ENCODE measurements at places on chromosomes 12 and 14.

- no peak for DNase-seq
Measured at GRCh38 chr14:73369428-73369827, 88.9 kb downstream of the NUMB start.

DNA sequence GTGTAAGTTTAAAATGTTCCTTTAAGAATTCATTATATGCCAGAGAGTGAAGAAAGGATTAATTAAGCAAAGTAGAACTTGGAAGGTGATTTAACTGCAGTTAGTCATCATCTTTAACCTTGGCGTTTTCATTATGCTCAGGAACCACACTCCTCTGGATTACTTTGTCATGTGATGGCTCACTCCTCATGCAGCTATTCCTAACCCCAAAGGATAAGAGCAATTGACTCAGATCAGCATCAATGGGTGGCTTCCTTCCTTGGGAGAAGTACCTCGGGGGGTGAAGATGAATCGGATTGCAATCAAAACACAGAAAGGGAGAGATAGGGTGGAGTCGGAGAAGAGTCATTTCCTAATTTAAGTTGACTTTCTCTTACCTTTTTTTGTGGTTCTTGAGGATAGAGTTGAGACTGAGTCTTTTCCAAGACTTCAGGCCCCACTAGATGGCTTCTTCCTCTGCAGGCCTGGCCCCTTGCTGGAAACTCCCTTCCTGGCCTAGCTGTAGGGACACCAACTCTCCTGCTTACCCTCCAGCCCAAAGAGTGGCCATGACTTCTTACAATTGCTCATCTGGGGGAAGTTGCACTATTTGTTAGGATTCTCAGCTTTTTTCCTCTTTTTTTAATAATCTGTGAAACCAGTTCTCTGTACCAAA, 238.6 kb upstream of the DDHD1 start:
- no peak for DNase-seq

DNA sequence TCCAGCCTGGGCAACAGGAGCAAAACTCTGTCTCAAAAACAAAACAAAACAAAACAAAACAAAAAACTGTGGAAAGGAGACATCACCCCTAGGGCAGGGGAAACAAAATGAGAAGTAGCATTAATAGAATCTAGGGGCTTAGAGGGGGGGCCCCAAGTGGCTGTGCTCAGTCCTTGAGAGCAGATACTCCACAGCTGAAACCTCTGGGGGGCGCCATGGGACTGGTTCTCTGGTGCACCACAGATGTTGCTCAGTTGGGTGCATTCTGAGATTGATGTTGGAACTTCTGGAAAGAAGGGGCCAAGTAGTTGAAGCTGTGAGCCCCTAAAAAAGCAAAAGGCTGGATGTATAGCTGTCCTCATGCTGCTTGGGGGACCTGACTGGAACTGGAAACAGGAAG, 11.8 kb upstream of the SYNE2 start:
- peak; percentile 28 for DNase-seq

GRCh38 chr14:54700717-54701116, 133.8 kb downstream of the SAMD4A start:
- no peak for DNase-seq

DNA sequence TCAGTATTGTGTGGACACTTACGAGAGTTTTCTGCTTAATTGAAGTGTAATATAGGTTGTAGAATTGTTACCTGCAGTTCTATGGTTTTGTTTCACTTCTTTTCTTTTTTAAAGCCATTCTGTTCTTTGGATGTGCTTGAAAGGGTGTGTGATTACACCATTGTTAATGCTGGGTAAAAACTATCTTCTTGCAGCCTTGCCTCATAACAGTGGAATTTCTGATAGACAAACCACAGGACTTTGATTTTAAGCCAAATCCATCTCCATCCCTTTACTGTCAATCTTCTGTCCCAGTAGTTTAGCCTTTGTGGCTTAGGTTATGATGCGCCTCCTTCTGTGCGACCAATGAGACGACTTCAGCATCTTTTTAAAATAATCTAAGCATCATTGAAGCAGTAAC, 182.3 kb downstream of the PELI2 start:
- DNase-seq, result no peak

GRCh38 chr12:131497966-131498365, 212.9 kb upstream of the SFSWAP start:
- no peak for DNase-seq

DNA sequence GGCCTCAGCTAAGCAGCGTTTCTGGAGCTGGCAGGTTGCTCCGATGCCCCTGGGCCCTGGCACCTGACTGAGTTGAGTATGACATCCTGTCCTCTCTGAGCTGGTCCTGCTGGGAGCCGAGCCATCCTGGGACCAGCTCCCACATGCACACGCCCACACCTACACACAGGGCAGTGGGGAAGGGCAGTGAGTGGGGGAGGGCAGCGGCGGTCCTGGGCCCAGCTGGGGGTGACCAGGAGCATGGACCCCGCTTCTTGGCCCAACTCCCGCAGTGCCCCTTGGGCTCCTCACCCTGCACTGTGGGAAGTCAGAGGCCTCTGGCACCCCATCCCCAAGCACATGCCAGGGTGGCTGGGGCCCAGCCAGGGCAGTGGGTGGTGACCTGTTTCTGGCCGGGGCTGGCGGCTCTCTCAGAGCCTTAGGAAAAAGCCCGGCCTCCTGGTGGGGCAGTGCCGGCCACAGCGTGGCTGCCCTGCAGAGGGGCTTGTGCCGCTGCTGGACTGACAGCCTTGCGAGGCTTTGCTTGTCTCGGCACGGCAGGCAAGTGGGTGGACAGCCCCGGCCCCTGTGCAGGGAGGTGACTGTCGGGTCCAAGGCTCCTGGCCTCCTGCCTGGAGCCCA, 5.9 kb upstream of the CRIP2 start:
- no peak for DNase-seq

DNA sequence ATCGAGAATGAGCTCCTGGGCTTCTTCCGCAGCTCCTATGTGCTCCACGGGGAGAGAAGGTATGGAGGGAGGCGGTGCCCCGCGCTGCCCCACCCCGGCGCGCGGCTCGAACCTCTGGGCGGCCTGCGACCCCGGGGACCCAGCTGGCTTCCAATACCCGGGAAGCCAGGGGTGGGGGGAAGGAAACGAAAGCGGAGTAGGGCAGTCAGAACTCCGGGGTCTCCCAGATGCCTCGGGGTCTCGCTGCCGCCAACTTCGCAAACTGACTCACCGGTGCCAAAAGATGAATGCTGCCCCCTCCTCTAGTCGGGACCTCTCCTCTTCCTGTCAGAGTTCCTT, 1.3 kb downstream of the TRHDE start:
- DNase-seq, result no peak

GRCh38 chr12:104505095-104505818, 48.5 kb downstream of the CHST11 start:
- no peak for DNase-seq

DNA sequence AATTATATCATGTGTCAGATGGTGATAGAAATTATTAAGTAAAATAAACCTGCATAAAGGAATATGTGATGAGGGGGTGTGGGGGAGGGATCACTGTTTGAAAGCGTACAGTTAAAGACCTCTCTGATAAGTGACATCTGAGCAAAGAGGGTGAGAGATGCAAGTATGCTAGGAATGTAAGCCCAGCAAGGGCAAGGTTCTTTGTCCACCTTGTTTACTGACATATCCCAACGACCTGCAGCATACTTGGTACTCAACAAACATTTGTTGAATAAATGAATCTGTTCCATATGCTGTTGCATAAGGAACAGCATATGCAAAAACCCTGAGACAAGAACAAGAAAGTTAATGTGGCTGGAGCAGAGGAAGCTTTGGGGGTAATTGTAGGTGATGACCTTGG, 12.0 kb upstream of the MDM1 start:
- DNase-seq, result no peak

GRCh38 chr12:1205512-1206060, 214.6 kb downstream of the ERC1 start:
- DNase-seq, result no peak

DNA sequence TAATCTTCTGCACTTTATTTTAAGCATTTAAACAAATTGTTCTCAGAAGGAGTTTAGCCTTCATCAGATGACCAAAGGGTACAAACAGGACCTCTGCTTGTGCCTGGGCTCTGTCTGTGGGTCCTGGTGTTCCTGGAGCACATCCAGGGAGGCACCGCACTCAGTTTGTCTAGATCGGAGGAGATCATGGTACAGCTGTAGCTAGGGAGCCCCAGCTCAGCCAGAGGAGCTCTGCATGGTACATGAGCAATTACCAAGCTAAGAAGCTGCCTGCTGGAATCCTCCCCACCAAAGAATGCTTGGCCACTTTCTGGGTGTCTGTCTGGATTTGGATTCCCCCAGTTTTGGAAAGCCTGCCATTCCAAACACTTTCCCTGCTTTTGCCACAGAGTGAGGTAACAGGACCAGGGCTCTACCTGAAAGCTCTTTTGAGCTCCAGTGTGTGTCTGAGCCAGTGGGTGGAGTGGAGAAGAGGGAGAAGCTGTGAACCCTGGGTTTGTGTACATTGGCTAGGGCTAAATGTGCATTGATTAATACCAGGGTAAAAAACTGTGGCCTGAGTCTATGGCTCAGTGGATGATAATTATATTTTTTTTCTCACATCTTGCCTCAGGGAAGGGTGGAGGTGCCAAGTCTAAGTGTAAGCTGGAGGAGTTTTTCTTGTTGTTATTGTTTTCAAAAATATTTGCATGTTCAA, 163.7 kb upstream of the IGF1 start:
- DNase-seq, result no peak

DNA sequence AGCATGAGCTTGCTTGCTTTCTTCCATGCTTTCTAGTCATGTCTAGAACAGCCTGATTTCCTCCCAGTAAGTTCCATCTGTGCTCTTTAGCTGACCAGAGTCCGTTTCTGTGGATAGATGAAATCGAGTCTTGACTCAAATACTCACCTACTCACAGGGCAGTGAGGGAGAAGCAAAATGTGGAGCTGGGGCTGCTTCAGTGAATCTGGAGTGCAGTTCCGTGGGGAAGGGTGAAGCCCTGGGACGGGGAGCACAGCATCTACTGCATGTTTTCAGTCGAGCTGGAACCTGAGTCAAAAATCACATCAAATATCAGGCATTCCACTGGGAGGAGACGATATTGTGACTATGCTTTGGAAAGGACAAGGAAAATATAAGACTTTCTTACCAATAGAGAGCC, 70.3 kb upstream of the PRMT8 start:
- DNase-seq, result no peak

DNA sequence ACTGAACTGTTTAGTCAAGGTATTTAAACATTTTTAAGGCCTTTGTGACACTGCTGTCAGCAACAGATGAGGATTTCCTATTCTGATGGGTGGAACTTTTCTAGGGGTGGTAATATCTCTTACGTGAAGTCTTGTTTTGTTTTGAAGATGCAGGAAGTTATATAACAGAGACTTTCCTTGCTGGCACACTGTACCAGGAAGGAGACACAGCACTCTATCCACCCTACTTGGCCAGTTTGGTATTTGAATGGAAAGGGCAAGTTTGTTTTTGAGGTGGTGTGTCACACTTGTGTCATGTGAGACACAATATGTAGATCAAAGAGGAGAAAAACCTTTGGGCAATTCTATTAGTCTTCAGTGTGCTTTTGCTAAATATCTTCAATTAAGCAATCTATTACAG, 51.6 kb upstream of the SRP54 start:
- DNase-seq, result no peak

DNA sequence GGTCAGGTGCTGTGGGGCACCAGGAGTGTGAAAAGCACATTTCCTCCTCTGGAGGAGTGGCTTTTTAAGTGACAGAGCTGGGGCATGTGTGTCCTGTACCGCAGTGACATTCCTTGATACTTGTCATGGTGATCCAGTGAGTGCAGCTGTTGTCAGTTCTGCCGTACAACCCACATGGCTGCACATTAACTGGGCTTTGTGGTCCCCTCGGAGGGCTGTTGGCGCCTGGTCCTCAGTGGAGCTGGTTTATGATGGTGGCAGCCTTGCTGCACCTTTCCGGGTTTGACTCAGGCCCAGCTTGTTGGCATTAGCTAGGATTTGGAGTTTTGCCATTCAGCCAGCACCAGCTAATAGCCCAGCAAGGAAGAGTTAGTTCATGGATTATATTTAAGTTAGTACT, 77.0 kb downstream of the SLC25A47 start:
- no peak for DNase-seq

GRCh38 chr12:67482751-67483661, 165.5 kb upstream of the DYRK2 start:
- DNase-seq, result peak; percentile 21
